Cerebellar nuclear complex (tissue), 1 donor: ENCODE measurements at places on chromosomes 6 and 20.

GRCh38 chr6:170030284-170030815 is 260.5 kb downstream of the DLL1 start:
- no peak for DNase-seq

DNA sequence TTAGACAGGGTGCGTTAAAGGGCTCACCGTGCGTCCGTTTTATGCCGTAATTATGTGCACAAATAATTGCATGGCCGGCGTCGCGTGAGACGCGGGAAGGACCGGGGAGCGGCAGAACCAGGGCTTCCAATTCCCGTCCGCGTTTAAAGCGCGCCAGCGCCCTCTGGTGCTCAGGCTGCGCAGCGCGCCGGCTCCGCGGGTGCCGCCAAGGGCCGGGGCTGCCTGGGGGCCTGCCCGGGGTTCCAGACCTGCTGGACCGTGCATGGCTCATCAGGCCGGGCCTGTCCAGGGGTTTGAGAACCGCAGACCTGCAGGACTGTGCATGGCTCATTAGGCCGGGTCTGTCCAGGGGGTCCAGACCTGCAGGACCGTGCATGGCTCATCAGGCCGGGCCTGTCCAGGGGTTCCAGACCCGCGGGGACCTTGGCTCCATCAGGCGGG is 369.0 kb downstream of the THBS2 start:
- no peak for DNase-seq

DNA sequence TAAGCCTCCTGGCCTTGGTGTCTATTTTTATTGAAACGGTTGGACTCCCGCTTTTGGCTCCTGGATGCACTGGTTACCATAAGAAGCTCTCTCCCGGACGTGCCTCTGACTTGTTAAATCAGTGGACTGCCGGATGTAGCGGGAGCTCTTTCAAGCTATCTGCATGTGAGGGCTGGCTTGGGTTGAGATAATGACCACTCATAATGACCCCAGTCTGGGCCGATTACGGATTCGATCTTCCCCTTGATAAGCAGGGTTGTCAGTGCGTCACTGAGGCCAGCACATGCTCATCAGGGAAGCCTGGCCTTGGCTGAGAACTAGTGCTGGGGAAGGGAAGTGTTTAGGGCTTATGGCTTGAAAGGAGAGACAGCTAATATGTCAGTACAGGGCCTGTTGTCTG is 528.1 kb downstream of the CDH26 start:
- DNase-seq, result no peak

DNA sequence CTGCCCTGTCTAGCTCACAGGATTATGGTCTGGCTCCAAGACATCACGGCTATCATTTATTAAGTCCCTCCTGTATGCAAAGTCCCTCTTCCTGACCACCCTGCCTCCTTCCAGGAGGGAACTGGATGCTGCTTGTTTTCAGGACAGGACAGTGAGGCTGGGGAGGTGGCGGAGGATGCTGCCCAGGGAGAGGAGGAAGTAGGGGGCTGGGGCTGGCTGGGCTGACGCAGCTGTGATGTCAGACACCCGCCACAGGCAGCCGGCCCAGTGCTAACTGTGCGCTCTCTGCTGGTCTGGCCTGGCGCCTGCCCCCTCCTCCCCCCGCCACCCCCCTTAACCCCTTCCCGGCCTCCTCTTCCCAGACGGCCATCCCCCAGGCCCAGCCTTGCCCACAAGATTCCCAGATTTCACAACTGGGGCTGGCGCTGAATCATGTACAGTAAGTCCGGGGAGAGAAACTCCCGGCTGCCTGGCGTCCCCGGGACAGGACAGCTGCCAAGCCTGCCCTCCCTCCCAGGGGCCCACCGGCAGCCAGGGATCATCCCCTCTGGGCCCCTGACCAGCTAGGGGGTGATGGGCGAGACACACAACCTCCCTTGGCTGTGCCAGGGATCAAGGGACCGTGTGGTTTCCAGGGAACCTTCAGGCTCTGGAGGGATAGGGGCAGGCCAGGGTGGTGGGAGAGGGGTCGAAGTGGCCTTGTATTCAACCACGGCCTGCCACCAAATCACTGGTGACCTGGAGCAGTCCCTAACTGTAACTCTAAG is 118.1 kb downstream of the CEBPB start:
- DNase-seq, result no peak

- DNase-seq, result no peak
Measured at GRCh38 chr20:57439432-57439831, 48.2 kb downstream of the RBM38 start.

- no peak for DNase-seq
Measured at GRCh38 chr20:25247518-25247955, 348 bp upstream of the PYGB start.

DNA sequence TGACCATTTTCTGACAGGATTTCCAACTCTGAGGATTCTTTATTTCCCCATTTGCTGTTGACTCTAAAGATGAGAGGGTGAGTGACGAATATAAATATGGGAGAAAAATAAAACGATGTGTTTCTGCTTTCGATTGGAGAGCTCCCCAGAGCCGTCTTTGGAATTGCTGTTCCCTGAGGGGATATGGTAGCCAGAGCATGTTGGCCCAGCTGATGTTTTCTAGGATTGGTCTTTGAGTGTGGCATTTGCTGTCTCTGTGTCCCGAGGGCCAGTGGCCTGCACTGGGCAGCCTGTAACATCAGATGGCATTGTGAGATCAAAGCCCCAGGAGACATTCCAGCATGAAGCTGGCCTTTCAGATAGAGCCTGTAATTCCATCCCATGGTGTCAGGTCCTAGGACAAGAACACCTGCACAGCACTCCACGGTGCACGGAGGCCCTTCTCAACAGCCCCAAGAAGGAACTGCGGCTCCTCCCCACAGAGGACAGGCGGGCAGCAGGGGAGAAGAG is 26.7 kb downstream of the PKIG start:
- no peak for DNase-seq

DNA sequence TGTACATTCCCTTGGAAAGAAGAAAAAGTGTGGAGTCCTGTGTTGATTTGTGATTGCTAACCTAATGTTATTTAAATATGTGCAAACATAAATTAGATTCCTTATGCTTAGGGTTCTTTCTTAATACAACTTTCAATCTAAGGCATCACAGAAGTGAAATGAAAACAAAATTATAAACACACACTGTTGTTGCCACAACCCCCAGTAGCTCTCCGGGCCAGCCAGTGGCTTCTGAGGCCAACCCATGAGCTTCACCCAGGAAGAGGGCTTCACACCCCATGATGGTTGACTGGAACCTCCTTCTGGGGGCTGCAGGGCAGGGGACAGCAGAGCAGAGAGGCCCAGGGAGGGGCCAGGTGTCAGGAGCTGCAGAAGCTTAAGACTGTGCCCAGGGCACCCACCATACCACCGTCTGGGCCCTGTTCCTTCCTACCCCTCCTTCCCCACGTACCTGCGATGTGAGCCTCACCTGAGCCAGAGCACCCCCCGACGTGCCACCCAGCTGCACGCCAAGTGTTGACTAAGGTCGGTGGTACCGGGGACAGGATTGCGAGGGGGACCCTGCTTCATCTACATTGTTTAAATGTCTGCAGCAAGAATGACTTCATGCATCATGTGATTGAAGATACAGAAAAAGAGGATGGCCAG is 110.5 kb downstream of the FAM120B start:
- no peak for DNase-seq

GRCh38 chr20:6746901-6747609 is 20.4 kb upstream of the BMP2 start:
- no peak for DNase-seq

- DNase-seq, result no peak
Measured at GRCh38 chr6:24918641-24919055, 17.1 kb downstream of the RIPOR2 start.

DNA sequence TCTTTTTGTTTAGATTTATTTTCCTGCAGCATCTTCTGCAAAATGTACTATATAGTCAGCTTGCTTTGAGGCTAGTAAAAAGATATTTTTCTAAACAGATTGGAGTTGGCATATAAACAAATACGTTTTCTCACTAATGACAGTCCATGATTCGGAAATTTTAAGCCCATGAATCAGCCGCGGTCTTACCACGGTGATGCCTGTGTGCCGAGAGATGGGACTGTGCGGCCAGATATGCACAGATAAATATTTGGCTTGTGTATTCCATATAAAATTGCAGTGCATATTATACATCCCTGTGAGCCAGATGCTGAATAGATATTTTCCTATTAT is 3.2 kb downstream of the FOXC1 start:
- no peak for DNase-seq

- no peak for DNase-seq
Measured at GRCh38 chr6:115540077-115540869, 520.4 kb downstream of the FRK start.

DNA sequence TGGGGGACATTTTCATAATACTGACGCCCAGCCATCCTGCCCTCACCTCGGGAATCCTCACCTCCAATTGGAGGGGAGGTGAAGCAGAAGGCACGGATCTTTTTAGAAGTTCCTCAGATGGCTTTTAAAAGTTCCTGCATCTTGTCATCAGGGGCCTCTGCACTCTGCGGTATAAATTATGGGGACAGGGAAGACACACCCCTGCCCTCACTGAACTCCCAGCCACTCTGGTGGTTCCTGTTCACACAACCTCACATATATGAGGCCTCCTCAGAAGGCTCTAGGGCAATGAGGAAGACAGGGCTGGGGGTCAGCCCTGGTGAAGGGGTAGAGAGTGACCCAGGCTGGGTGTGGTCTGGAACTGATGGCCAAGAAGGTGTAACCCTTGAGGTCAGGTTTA is 187.0 kb downstream of the SOD2 start:
- no peak for DNase-seq
